Activated T-helper 2 cell treated with anti-CD3 and anti-CD28 coated beads, Interferon-gamma antibody, Interleukin-2, Interleukin-4, amounts not matched to agents 10 μg/mL and 5 μg/mL and 100 μg/mL, durations not matched to agents 14 hours and 24 hours and 36 hours (primary cell): ENCODE measurements at places on chromosomes 7 and 10.

DNA sequence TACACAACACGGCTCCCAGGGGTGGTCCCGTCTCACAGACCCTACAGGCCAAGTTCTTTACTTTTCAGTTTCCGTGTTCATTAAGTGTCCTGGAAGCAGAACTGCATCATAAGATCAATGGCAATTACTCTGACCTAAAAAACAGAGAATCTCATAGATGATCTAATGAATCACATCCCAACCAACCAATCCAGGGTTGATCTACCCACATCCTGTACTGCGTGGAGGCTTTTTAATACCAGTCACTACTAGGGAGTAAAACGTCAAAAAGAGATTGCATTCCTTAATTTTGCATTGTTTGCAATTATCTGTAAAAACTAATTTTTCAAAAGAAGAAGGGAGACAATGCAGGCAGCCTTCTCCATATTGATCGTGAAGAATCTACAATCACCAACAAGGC, 72.6 kb downstream of the PARD3 start:
- no peak for DNase-seq

DNA sequence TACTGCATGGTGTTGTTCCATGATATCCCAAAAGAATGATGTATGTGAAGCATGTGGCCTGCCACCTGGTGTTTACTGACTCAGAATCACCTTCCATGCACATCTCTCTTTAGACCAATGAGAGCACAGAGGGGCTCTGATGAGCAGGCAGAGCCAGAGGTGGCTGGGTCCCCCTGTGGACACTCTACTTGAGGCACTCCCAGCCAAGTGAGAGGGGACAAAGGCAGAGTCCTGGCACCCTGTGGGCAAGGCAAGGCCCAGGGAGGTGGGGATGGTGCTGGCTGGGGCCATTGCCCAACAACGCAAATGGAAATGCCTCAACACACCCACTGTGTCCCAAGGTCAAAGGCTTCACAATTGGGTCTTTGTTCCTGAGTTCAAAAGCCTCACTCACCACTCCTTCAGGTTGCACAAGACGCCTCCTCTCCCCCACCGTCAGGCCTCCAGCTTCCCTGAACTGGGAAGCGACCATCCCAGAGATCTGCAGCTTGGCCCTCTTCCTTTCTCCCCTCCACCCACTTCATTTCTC, 164.6 kb downstream of the NEURL1 start:
- DNase-seq, result no peak

- no peak for DNase-seq
These were observed 9.0 kb upstream of the WIPF3 start for GRCh38 chr7:29797112-29797944.

GRCh38 chr7:76343294-76343930, 15.4 kb downstream of the YWHAG start:
- DNase-seq, result no peak

DNA sequence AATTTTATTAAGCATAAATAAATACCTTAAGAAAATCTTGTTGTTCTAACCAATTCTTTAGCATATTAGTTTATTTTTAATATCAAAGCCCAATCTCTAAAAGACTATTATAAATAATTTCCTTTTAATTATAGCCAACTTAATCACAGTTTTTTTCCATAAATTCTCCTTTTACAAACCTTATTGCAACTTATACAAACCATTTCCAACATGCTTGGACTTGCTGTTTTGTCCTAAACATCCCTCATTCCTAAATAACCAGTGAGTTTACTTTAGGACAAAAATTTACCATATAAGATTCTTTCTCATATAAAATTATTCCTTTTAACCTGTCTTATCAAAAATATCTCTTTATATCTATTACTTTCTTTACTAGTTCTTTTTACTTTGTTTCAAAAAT, 25.2 kb upstream of the LSM8 start:
- DNase-seq, result no peak

GRCh38 chr7:32694182-32694581, 197.4 kb downstream of the KBTBD2 start:
- no peak for DNase-seq

DNA sequence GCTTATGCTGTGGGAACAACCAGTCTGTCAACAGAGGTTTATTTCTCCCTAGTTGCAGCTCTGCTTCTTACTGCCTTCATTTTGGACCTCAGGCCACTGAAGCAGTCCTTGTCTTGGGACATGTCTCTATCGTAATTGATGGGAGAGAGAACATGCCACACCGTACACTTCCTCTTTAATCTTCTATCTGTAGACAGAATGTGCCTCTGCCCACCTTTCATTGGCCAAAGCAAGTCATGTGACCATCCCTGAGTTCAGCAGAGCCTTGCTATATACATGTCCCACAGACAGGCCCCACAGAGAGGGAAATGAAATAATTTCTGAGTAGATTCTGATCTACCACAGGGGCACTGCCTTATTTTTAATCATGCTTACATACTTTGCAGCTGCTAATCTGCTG, 98.0 kb downstream of the KCND2 start:
- DNase-seq, result no peak
